Hematopoietic multipotent progenitor cell treated with erythropoietin and hydrocortisone succinate and interleukin-3 and kit ligand, for 6 days (in vitro differentiated cells): ENCODE measurements at places on chromosomes 12 and 14.

DNA sequence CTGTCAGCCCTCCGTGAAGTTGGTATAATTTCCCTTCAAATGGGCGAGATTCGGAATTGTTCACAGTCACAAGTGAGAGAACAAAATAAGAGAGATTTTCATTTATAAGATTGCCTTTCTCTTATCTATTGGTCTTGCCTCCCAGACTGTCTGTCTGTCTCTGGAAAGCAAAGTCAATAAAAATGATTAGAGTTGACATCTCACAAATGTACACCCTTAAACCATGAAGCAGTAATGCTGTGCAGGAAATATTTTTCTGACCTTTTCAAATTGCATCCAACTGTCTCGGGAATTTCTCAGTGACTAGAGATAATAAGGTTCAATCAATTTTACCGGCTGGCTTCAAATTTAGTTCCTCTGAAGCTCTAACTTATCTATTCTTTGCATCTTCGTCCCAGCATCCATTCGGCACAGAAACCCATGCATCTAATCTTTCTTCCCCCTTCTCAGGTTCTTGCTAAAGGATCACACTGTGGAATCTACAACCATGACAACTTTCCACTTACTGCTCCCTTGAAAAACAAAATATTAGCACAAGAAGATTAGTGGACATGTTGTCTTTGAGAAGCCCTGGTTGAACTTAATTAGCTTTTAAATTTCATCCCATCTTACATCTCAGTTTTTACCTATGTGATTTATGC, 93.1 kb downstream of the RMST start:
- no peak for DNase-seq

DNA sequence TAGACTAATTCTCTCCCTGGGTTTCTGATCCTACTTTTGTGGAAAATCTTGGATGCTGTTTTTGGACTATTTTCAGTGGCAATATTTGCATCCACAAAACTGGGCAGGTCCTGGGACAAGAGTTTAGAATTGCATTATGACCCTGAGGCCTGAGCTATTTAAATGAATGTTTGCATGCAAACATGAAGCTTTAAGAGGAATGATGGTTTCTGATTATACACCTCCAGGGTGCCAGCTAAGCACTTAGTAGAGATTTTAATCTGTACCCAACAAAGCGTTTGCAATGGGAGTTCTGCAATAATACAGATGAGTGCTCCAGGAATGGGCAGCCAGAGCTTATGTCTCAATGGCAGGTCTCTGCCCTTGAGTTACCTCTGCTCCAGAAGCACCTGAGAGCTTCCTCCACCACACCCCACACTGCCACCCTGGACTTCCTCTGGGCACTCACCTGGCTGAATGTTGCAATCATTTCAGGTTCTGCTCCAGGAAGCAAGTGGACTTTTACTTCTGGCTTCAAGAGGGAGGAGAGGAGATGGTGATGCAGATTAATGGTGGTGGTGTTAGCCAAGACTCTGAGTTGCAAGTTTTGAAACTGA, 6.0 kb upstream of the SPTLC2 start:
- DNase-seq, result no peak

DNA sequence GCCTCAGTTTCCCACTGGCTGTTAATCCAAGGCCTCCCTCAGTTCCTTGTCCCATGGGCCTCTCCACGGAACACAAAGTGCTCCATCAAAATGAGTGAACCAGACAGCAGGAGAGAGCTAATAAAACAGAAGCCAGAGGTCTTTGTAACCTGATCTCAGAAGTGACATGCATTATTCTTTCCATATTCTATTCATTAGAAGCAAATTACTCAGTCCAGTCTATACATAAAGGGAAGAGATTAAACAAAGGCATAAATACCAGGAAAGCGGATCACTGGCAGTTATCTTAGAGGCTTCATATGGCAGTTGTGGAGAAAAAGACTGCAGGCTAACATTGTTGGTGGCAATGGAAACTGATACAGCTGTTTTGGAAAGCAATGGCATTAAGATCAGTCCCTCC, 170.6 kb upstream of the GARIN6 start:
- no peak for DNase-seq

- no peak for DNase-seq
Observed at GRCh38 chr14:105323663-105324062, 9.1 kb downstream of the PACS2 start.

GRCh38 chr14:100278702-100279101, 27.5 kb downstream of the SLC25A29 start:
- DNase-seq, result peak; percentile 76

- no peak for DNase-seq
Observed at GRCh38 chr12:466039-466438, 6.3 kb downstream of the B4GALNT3 start.

GRCh38 chr12:92028441-92028709, 117.3 kb downstream of the BTG1 start:
- no peak for DNase-seq

DNA sequence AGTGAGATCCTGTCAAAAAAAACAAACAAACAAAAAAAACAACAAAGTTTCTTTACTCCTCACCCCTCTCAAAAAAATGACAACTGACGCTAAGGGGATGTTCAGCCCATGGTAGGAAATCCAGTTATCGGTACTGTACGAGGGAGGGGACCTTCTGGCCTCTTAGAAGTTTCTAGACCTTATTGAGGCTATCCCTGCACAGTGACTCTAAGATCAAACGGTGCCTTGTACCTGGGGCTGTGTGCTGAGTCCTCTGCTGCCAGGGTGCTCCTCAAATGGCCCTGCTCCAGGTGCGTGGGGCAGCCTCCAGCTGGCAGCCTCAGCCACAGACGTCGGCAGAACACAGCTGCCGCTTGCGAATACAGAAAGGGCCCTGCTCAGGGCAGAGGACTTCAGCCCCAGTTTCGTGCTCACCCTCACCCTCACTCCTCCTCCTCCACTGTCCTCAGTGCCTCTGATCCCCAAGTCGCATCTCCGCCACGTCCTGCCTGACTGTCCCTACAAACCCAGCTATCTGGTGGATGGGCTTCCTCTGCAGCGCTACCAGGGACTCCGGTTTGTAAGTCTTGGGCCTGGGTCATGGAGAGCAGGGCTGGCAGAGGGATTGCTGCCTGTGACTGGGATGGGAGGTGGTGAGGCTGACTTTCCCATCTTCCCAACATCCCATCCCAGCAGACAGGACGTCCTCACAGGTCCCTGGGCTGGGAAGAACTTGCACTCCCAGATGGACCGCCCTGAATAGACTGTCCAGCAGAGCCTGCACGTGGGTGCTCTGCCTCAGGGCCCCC, 90.9 kb downstream of the B4GALNT3 start:
- no peak for DNase-seq

DNA sequence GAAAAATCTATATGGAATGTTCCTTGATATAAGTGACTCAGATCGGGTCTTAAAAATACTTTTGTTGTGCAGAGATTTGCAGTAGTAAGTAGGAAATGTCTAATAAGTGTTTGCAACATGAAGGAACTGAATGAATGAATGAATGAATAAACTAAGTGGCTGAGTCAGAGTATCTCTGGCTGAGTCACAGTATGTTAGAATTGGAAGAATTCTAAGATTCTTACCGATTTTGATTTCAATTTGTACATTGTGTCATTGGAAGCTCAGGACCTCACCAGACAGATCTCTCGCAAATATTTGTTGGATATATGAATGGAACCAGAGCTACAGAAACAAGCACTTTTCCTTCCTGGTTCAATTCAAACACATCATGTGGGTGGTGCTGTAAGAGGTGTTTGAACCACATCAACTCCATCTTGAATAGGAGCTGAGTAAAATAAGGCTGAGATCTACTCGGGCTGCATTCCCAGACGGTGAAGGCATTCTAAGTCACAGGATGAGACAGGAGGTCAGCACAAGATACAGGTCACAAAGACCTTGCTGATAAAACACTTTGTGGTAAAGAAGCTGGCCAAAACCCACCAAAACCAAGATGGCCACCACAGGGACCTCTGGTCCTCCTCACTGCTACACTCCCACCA, 123.9 kb upstream of the FOXN3 start:
- DNase-seq, result no peak

- DNase-seq, result peak; percentile 70
Observed at GRCh38 chr14:36553656-36554260, 28.7 kb downstream of the NKX2-8 start.

DNA sequence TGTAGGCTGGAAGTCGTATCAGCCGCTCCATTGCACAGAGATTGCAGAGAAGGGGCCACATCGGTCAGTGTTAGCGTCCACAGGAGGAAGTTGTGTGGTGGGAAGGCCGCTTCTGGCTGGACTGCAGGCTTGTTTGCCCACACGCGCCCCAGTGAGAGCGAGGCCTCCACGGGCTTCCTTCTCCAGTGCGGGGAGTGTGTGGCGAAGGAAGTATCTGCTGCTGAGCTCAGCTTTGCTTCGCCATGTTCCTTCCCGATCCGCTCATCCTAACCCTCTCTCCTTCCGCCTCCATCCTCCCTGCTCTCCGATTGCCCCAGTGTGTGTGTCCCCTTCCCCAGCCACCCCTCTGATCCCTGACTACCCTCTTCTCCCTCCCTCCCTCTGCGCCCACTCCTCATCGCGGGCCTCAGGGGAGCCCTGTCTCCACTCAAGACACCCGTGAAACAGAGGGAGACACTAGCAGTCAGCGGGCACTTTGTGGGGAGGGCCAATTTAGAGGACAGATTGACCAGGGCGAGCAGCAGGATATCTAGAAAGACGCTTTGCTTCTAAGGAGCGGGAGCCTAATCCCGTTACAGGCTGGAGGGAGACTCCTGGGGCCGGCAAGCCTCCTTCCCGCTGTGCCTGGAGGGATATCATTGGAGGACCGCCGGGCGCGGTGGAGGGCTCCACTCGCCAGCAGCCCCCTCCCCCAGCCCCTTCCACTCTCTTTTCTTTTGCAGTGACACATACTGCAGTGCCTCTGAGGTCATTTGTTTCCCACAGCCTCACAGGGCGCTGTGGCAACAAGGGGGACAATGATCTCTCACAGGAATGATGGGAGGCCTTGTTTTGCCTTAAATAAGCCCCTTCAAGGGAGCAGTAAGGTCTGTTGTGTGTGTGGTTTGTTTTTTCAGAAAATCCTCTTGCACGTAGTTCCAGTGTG, 428.8 kb downstream of the ZFP36L1 start:
- DNase-seq, result no peak
